Glutamatergic neuron (in vitro differentiated cells): ENCODE measurements at places on chromosomes 4 and X.

DNA sequence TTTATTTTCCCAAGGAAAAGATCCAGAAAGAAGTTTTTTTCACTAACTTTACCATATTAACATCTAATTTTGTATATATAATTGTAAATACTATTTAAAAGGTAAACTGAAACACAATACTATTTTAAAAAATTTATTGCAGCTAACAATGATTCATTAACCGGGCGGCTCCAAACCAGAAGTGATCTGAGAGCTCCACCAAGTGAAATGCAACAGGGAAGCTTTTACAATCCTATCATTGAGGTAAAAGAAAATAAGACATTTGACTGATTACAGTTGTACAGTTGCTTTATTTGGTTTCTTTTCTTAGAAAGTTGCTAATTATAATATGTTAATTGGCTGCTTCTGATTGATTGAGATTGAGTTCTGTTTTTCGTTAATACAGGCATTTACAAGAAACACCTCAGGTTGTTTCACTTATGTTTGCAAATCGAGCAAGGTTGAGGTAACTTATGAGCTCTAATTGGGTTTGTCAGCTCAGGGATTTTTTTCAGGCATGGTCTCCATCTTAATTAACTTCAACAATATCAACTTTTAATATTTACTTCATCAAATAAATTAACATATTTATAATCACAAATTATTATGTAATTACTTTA lies 220.2 kb upstream of the UGT8 start:
- no peak overlapping the region for H3K27ac ChIP-seq
- DNase-seq: no peak
- H3K4me1 ChIP-seq: no peaks in the 10 kb centered on the region
- no peak overlapping the region for H3K4me3 ChIP-seq

DNA sequence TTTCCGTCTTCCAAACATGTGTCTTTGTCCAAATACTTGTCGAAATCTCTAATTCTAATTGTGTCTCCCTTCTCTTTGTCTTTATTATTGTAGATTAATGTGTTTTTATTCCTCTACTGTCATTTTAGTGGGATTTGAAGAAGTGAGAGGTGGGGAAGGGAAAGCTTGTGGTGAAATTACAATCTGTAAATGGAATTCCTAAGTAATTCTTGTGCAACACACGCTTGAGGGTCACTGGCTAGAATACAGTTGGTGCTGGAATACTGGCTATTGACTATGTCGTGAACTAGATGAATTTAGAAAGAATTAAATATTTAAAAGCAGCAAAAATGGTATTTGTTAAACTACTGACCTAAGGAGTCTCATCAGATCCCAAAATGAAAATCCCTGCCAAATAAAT lies 10.7 kb upstream of the FNIP2 start:
- H3K36me3 ChIP-seq: peaks cover 15% of the 10 kb centered on the region
- DNase-seq: no peak
- no peaks in the 10 kb centered on the region for H3K4me1 ChIP-seq
- no peak overlapping the region for H3K4me3 ChIP-seq
- no peak overlapping the region for H3K27ac ChIP-seq

GRCh38 chr4:6907658-6908191 lies 1.9 kb upstream of the TBC1D14 start:
- peaks cover 7% of the 10 kb centered on the region for H3K27me3 ChIP-seq
- H3K4me3 ChIP-seq: peak overlapping the region; percentile 44
- H3K4me1 ChIP-seq: peaks cover 22% of the 10 kb centered on the region
- no peaks in the 10 kb centered on the region for H3K36me3 ChIP-seq

- peaks cover 4% of the 10 kb centered on the region for H3K27me3 ChIP-seq
- H3K36me3 ChIP-seq: no peaks in the 10 kb centered on the region
- no peak overlapping the region for H3K4me3 ChIP-seq
- no peak for DNase-seq
- no peaks in the 10 kb centered on the region for H3K4me1 ChIP-seq
- H3K27ac ChIP-seq: no peak overlapping the region
Measured at GRCh38 chr4:18695733-18696527, 674.4 kb upstream of the LCORL start.

DNA sequence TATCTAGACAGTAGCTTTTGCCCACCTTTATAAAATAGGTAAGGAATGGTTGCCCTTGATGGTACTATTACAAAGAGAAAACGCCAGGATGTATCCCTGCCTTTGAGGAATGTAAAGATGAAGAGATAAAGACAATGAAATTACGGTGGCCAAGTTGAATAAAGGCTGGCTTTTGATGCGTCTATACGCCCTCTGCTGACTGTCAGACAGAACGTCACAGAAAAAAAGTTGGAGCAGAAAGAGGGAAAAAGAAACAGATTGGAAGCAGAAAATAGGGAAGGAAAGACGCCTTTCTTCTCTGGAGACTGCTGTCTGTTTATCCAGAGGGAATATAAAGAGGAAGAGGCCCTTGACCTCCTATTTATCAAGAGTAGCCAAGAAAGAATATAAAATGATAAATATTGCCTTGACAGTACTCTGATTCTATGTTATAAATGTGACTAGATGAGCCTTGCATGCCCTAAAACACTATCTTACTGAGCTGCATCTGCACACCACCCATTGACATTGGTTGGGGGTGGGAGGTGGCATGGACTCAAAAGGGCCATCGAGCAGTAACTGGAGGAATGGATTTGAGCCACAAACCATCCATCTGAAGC lies 30.6 kb downstream of the PCDH19 start:
- DNase-seq: no peak
- no peak overlapping the region for H3K27ac ChIP-seq
- no peaks in the 10 kb centered on the region for H3K36me3 ChIP-seq
- H3K4me1 ChIP-seq: peaks cover 4% of the 10 kb centered on the region

DNA sequence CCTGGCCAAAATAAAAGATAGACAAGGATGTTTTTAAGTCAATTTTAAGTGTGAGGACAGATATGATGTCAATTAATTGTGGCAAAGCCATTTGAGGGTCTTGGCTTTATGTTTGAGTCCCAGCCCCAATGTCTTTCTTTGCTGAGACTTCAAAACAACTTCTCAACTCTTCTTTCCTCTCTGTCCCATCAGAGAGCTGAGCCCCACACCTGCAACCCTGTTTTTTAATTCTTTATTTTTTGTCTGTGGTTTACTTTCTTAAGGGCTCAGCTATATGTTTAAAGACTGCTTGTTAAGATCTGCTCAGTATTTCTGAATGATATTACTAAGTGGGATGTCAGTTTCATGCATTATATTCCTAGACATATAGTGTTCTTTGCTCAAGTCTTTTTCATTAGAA lies 164.3 kb downstream of the HS3ST1 start:
- H3K27me3 ChIP-seq: peaks cover 1% of the 10 kb centered on the region
- H3K27ac ChIP-seq: no peak overlapping the region
- H3K4me1 ChIP-seq: peaks cover 8% of the 10 kb centered on the region
- H3K36me3 ChIP-seq: peaks cover 10% of the 10 kb centered on the region

DNA sequence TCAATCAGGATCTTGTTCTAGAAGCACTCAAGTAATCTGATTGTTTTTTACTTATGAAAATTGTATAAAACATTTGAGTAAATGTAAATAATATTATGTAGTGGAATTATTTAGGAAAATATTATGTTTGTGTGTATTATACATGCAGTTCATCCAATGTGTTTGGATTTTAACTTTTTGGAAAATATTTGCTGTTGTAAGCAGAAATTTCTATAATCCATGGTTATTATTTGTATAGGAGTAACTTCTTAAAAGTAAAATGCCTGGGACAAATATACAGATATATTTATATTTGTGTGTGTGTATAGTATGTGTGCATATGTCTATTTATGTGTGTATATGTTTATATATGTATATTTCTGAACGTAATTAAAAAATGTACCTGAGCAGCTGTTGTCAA lies 1394.6 kb upstream of the AGA start:
- H3K4me1 ChIP-seq: no peaks in the 10 kb centered on the region
- H3K4me3 ChIP-seq: no peak overlapping the region
- H3K36me3 ChIP-seq: no peaks in the 10 kb centered on the region
- H3K27ac ChIP-seq: no peak overlapping the region

DNA sequence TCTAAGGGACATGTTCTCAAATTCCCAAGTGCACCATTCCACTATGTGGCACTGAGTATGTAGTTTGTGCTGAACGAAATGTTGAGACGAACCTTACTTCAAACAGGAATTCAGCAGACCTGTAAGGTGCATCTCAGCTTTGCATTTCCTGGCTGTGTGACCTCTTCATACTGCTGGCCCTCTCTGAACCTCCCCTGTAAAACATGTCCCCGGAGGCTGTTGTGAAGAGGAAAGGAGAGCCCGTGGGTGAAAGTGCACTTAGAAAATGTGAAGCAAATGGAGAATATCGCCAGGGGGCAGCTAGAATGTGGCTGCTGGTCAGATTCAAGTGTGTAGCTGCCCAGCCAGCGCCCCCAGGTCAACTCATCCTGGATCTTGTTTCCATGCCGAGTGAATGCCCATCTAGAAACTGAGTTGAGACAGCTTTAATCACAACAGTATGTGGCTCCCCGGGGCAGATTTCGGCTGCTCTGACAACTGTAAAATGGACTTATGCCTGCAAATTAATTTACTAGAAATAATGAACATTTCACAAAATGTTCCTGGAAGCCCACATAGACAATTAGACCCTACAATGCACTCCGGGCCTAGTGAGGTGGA lies 263.3 kb downstream of the EVC2 start:
- no peaks in the 10 kb centered on the region for H3K4me1 ChIP-seq
- no peak for DNase-seq
- H3K36me3 ChIP-seq: no peaks in the 10 kb centered on the region
- H3K27ac ChIP-seq: no peak overlapping the region
- H3K4me3 ChIP-seq: no peak overlapping the region

DNA sequence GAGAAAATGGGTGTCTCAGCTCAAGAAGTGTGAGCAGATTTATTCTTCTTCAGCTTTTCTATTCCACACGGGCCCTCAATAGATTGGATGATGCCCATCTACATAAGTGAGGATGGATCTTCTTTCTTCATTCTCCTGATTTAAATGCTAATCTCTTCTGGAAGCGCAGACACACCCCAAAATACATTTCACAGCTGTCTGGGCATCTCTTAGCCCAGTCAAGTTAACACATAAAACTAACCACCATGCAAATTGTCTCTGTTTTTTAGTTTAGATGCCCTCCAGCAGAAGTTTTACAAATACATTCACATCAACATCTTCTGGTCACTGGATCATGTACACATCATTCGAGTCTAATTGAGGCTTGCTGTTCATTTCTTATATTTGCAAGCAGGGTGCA lies 249.0 kb upstream of the VCX3A start:
- H3K36me3 ChIP-seq: no peaks in the 10 kb centered on the region
- no peaks in the 10 kb centered on the region for H3K27me3 ChIP-seq
- H3K4me3 ChIP-seq: no peak overlapping the region
- DNase-seq: no peak
- no peaks in the 10 kb centered on the region for H3K4me1 ChIP-seq
- H3K27ac ChIP-seq: no peak overlapping the region

DNA sequence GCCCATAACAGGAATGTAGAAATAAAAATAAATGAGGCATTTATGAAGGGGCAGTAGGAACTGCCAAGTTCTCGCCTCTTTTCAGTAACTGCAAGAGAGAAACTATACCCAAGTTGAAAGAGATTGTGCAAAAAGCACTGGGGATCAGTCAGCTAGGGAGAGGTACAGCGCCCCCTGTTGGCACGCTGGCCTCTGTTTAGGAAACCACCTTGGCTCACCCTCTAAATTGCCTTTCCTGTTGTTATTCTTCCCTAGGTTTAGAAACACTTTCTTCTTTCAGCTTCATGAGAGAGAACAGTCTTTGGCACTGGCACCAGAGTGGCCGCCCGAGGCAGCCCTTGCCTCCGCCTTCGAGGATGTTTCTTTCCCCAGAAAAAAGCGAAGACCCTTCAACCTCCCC lies 348.5 kb downstream of the MID1IP1 start:
- H3K27ac ChIP-seq: no peak overlapping the region
- H3K4me3 ChIP-seq: no peak overlapping the region
- DNase-seq: peak; percentile 79
- H3K36me3 ChIP-seq: no peaks in the 10 kb centered on the region

DNA sequence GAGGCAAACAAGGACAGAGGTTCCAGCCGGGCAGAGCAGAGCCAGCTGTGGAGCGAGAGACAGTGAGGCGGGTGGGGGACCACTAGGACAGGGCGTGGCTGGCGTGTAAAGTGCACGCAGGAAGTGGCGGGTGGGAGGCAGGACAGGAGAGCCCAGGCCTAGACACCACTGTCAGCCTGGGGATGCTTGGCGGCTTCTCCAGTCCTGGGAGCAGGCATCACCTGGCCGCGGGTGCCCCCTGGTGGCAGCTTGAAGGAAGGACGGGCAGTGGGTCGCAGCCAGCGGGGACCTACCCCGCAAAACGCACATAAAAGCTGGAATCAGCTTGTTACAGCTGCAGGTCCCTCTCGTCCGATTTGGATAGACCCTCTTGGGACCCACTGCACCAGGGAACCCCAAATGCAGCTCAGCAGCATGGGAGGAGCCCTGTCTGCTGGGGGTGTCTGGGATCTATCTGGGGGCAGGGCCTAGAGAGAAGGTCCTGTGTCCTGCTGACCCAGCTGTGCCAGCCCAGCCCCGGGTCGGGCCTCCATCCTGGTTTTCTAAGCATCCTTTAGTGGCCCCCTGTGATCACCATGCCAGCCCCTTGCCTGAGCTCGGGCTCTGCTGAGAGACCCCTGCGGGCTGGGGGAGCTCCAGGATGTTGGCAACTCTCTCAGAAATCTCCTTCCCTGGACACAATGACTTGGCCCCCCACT lies 57.7 kb downstream of the WFS1 start:
- H3K4me1 ChIP-seq: peaks cover 4% of the 10 kb centered on the region
- H3K27ac ChIP-seq: no peak overlapping the region
- DNase-seq: peak; percentile 94
- no peaks in the 10 kb centered on the region for H3K36me3 ChIP-seq
- no peak overlapping the region for H3K4me3 ChIP-seq
- peaks cover 8% of the 10 kb centered on the region for H3K27me3 ChIP-seq
